ENCODE measurements at places on chromosomes 3 and 15.

- no peak for DNase-seq
These were observed 256.8 kb upstream of the RARB start for GRCh38 chr3:25171118-25171807.

DNA sequence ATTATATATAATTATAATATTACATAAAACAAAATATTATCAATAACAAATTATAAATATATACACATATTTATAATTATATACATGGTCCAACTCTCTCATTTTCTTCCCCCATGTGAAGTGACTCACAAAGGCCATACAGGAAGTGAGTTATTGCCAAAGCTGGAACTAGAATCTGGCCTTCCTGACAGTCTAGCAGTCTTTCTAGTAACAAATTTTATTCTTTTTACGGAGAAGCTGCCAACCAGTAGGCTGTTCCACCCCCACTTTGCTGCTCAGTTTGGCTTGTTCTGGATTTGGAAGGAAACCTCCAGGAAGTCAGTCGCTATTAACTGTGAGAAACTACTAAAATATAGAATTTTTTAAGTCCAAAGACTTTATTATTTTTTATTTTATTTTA lies 79.6 kb downstream of the DHX36 start:
- DNase-seq = no peak

DNA sequence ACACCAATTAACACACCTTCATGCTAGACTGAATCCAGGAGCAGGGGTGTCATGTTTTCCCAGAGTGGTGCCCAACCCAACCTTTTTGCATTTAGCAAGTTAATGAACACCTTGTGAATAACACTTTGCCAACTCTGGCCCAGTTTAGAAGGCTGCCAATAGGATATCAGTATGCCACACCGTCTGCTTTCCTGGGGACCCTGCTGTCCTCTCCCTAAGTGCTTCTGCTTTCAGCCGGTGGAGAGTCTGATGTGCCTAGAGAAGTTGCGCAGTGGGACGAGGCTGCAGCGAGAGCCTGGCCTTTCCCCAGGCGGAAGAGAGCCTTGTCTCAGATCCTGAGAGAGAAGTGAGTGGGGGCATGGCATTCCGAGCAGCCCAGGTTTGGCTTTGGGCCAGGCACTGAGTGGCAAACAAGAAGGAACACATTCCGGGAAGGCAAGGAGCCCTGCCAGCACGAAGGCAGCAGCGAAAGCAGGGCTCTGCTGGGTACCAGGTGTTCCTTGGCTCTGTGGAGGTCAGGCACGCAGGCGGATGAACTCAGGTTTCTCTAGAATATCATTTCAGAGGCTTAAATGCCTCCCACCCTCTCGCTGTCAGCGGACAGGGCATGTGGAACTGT lies 36.9 kb downstream of the SENP8 start:
- DNase-seq = no peak

DNA sequence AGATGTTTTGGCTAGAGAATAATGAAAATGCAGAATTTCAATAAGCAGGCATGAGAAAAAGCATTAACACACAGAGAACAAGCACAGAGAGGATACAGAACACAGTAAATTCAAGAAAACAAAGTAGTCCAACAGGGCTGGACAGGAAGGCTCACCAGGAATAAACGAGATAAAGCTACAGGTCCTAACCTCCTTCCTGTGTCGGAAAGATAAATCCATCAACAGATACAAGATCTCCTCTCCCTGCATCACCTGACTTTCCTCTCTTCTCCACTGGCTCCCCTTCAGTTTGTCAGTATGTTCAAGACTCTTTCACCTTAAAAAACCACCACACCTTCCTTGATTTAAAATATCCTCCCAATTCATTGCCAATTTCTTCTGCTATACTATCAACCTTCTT lies 11.4 kb downstream of the CPEB1 start:
- no peak for DNase-seq

- DNase-seq = no peak
These were observed 28.0 kb upstream of the HEG1 start for GRCh38 chr3:125083776-125084175.

DNA sequence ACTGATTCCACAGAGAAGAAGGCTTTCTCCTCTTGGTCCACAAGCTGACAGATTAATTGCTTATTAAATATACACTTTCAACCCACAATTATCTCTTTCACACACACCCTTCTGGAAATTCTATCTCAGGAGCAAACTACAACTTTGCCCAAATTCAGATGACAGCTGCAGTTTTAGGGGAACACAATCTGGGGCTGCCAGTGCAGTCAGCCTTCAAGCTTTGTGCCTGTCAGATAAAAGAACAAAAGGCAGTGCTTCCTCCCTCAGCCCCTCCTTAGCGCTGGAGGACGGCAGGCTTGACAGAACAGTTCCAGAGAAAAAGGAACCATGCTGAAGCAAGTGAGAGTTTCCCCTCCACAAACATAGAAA lies 99.6 kb downstream of the TMCC1 start:
- DNase-seq = peak; percentile 33

DNA sequence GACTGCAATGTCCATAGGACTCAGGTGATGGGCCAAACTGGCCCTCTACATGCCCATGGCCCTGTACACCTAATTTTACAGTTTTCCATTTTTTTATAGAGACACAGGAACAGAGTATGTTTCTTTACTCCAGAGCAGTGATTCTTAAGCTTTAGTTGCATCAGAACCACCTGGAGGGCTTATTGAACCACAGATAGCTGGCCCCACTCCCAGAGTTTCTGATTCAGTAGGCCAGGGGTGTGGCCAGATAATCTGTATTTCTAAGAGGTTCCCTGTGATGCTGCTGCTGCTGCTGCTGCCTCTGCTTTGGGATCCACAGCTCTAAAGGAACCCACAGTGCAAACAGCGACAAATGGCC lies 5.1 kb downstream of the RBP1 start:
- no peak for DNase-seq

DNA sequence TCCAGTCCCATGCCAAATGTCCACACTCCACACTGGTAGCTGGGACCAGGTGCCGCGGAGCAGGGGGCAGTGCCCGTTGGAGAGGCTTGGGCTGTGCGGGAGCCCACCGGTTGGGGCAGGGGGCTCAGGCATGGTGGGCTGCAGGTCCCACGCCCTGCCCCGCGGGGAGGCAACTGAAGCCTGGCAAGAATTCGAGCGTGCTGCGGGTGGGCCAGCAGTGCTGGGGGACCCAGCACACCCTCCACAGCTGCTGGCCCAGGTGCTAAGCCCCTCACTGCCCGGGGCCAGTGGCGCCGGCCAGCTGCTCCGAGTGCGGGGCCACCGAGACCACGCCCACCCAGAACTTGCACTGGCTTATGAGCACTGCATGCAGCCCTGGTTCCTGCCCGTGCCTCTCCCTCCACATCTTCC lies 479.4 kb downstream of the ZNF385D start:
- no peak for DNase-seq

DNA sequence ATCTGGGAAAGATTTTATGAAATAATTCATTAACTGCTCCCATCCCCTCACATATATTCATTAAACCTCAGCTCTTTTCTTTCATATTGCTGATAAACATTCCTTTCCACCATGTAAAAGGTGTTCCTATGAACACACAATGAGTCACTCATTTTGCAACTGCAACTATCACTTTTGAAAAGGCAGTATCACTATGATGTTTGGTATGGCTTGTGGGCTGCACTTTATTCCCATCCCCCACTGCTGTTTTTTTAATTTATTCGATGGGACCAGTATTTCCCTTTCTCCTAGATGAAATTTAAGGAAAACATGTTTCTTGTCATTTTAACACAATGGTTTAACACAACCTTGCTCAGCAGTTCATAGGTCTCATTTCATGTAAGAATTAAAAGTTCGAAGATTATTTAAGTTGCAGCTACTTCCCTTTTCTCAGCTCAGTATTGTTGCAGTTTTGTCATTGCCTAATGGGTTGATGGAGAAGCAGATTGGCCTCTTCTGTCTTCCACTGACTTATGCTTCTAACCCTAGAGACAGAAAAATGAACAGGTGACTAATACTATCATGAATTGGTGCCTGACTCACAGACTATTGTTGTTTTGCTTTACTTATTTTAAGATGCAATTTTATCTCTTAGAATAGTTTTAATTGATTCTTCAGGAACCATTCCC lies 280.3 kb downstream of the ZPLD1 start:
- no peak for DNase-seq

GRCh38 chr3:5140230-5140621 lies 18.1 kb downstream of the ARL8B start:
- DNase-seq = no peak

GRCh38 chr15:38316311-38316710 lies 63.7 kb downstream of the SPRED1 start:
- no peak for DNase-seq

DNA sequence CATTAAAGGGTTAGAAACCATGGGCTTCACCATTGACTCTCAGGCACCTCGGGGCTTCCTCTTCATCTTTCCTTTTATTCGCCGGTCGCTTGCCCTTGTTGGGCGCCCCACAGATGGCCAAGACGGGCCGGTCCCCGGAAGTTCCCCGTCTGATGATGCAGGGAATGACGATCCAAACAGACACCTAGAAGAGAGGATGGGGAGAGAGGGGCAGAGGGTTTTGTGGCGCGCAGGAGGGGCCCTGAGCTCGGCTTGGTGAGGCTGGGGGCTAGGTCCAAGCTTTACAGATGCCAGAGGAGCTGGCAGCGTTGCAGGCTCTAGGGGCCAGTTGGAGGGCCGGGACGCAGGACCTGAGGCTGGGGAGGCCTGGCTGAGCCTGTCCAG lies 532 bp upstream of the ESYT3 start:
- DNase-seq = no peak

DNA sequence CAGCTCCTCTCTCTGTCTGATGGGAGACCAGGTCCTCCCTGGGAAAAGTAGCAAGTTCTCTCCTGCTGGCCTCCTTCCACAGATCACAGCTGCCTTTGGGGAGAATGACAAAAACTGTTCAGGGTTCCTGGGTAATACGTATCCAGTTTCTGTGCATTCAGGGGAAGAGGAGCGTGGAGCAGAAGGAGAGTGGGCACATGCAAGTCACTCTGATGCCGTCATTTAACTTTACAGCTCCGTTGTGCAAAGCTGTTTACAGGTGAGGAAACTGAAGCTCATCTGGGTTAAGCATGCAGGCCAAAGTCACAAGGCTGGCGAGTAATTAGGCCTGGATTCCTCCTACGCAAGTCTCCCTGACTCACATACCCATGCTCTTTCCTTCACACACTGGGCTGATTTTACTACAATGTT lies 7.5 kb upstream of the TM4SF1 start:
- no peak for DNase-seq

- no peak for DNase-seq
These were observed 35.0 kb downstream of the PLOD2 start for GRCh38 chr3:146125951-146126350.

GRCh38 chr15:75156326-75157215 lies 45.1 kb upstream of the C15orf39 start:
- DNase-seq = no peak

- DNase-seq = no peak
These were observed 20.4 kb upstream of the NFKBIZ start for GRCh38 chr3:101828691-101829436.

- DNase-seq = no peak
These were observed 599.2 kb upstream of the ROBO1 start for GRCh38 chr3:80366808-80367548.

- peak; percentile 38 for DNase-seq
These were observed at the start of gene TMED3 for GRCh38 chr15:79310985-79311900. Gene TMED3 (plus strand): TSS chr15:79311112. CDS start chr15:79311250, 138 bp downstream.

GRCh38 chr15:66566963-66567531 lies 1.2 kb upstream of the LCTL start:
- peak; percentile 25 for DNase-seq

DNA sequence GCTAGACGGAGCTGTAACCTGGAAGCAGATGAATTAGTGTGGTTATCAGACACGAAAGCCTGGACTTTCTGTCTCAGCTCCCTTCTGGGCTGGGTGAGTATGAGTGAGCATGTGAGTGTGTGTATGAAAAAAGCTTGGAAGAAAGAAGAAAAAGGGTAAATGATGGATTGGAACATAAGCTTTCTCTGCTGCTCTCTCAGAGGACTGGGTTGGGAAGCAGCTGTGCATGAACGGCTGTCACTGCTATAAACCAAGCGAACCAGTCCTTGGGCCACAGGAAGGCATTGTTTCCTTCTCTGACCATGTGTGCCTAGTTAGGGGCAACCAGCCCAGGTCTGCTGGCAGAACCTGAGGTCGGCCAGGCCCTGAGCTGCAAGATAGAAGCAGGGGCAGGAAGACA lies 37.0 kb downstream of the UMPS start:
- DNase-seq = no peak

DNA sequence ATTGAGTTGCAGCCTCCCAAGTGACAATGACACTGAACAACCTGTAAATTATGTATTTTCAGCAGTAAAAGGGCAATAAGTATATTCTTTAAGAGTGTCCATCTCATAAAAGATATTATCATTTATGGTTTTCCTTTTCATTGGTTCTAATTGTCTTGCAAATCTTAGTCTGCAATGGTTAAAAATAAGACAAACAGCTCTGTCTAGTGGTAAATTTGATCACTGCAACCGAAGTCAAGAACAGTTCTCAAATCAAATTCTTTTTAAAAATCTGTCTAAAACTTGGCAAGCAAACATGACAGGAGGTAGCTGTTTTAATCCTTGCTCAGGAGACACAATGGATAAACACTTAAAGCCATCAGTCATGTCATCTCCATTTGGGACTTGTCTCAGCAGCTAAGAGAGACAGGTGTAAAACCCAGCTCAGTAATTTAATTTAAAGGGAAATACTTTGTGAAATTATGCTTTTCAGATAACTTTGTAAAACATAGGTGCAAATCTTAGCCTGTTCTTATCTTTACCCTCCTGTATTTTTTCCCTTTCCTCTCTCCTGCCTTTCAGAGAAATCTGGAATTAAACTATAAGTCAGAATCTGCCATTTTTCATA lies 150.3 kb upstream of the ARHGEF26 start:
- no peak for DNase-seq

DNA sequence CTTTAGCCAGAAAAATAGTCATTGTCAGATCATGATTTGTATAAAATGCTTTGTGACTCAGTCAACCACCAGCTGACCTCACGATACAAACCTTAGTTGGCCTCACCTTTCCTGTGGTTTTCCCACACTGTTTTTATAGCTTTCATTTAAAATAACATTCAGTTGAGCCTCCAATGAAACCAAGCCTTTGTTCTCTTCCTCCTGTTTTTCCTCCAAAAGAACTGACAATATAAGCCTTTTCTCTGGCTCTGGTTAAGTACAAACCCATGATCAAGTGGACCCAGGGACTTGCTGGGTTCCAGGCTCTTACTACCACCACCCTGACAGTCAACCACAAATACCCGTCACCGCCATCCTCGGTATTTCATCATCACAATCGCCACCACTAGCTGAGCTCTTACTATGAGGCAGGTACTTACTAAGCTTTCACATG lies 81.7 kb downstream of the TAMM41 start:
- no peak for DNase-seq

- DNase-seq = no peak
These were observed 114.3 kb downstream of the MFSD1 start for GRCh38 chr3:158916111-158916510.

- DNase-seq = no peak
These were observed 27.6 kb downstream of the FOXL2 start for GRCh38 chr3:138919325-138919724.

DNA sequence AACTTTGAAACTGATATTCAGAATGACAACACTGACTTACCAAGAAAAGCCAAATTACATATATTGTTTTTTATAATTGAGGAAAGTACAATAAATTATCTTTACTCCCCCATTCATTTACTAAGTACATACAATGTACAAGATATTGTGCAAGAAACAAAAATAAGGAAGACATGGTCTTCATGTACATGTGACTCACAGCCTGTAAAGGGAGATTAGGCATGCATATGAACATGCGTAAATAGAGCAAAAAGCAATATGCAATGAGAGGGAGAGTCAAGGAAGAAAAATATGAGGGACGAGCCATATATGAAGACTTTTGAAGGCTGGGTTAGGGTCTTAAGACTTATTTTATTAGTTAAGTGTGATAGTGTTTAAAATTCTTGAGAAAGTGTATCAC lies 258.4 kb downstream of the GBE1 start:
- no peak for DNase-seq
